ENCODE measurements at places on chromosomes 7 and 10. TPM values are rescaled to one million over a fixed set of nuclear protein-coding genes. Genes with fewer than 3 reads are reported as not detected.
A peak's percentile ranks its signal among the peaks of the same experiment; 100 is the strongest.

DNA sequence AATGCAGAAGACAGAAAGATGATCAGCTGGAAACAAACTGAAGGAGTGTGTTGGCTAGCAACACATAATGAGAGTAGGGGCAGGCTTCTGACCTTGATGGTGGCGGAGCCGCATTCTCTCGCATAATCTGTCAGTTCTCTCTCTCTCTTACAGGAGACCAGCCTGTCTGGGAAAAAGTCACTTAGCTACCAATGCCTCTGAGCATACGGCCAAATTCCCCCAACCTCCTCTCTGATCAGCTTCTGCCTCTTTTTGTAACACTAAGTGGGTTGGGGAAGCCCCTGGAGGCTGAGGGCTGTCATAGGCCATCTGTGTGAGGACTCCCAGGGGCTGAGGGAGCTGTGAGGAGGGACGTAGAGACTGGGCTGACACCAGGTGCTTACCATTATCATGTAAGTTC, 104.6 kb downstream of the HIPK2 start:
- no peak for DNase-seq

DNA sequence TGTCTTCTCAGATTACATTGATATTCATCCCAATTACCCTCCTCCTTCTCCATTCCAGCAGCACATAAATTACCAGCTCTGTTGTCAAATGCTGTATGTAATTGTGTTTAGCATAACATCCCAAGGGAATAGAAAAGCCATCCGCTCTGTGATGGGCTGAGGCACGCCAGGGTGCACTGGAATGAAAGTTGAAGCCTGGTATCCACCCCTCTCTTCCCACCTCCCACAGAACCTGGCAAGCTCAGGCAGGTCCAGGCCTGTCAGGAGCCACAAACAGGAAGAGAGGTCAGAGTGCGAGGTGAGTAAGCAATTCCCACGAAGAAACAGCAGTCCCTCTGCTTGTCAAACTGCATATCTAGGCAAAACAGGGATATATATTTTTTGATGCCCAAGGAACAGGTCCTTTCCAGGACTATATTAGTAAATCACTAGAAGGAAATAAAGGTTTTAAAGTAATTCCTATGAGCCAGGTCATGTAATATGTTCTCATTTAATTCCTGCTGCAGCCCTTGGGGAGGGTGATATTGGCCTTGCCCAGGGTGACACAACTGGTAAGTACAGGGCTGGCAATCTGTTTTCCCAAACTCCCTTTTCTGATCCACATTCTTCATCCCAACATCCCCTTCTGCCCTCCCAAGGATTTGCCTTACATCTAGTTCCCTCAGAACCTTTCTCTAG, 155.6 kb upstream of the GHITM start:
- no peak for DNase-seq

DNA sequence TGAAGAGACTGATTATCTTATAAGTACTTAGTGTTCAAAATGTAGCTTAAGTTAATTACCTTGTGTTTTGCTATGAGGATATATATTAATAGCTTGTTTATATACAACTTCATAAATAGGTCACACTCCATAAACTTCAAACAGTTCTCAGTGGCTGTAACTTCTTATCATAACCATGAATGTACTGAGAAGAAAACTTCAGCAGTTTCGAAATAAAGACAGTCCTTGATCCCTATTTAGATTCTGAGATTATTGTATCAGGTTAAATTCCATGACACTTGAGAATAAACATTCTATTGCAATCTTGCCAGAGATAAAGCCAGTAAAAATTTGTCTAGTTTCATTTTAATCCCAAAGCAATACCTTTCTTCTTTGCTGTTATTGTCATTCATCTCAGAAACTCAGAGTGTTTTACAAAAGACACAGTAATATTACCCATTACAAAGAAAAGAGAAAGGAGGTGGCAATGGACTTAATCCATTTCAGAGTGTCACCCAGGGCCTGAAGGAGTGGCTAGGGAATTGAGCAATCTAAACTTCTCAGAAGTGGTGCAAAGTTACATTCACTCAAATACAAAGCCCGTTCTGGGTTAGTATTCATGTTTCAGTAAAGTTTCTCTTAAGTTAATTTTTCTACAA, 403.6 kb downstream of the SEMA3D start:
- DNase-seq, result no peak

DNA sequence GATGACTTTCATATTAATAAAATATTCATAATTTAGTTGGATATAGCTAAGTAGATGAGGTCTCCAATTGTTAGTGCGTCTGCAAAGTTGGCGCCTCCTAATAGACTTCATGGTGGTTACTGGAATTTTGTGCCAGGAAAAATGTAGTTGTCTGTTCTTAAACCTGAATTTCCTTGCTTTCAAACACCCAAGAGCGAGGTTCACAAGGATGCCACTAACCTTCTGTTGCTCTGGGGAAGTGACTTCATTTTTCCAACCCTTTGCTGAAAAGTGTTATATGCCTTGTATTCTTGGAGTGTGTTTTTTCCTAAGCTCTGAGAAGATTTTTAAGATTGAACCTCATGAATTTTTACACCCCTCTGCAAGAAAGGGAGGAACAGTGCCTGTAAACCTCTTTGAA, 98.9 kb upstream of the GLCCI1 start:
- DNase-seq, result no peak

MAGI2 gene
- 0.79 TPM for total RNA-seq

DNA sequence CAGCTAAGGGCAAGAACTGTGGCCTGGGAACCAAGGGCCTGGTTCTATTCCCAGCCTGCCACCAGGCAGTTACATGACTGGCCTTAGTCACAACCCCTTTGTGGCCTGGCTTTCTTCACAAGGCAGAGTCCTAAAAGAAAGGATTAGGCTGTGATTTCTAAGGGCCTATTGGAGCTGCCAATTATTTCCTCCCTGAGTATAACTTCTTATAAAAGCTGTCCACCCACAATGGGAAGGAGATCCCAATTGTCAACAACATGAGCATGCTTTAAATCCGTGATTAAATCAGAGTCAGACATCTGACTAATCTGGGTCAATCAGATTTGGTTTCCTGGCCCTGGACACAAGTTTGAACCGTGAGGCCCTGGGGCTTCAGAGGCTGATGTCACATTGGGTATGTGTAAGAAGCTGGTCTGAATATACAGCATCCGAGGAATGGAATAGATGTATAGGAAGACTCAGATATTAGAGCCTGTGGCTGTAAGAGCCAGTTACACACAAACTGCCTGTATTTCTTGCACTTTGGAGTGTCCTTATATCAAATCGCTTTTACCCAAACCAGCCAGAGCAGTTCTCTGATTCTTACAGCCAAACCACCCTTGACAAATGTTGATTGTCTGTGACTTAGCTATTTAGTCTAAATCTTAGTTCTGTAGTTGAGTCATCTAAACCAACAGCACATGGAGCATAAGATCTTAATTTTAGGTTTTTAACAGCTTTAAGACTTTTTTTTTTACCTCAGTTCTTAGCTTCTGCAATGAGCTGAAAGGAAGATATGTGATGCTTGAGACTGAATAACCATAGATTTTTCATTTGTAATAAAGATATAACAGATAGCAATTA, 61.3 kb downstream of the ABCB4 start:
- no peak for DNase-seq

OR2F2 gene
- total RNA-seq, result not detected

- peak; percentile 87 for DNase-seq
Observed at GRCh38 chr7:100158229-100159098, at the start of gene TRAPPC14. TRAPPC14 (minus strand) TSS chr7:100158723; CDS start chr7:100158499, 224 bp downstream.

DNA sequence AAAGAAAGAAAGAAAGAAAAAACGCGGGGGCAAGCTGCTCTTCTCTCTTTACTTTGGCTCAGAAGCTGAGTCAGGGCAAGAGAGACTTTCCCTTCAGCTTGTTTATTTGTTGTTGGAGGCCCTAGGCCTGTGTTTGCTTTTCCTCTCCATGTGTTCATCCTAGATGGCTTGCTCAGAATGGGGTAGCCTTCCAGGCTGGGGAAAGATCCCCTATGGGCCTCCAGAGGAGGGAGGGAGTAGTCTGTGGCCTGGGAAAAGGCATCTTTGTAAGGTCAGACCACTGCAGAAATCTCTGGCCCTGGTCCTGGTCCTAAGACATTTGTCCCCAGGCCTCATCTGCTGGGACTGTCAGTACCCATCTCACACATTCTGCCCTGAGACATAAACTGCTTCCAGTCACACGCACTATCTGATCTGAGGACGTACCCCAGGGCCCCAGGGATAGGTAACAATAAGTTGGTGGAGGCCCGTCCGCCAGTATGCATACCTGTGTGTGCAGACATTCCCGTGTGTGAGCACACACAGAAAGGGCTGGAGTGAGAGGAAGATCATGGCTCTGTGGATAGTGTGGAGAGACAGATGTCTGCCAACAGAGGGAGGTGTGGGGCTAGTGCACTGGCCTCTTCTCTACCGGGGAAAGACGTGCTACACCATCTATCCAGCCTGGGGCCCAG, 4.9 kb upstream of the SCD start:
- DNase-seq, result no peak

DNA sequence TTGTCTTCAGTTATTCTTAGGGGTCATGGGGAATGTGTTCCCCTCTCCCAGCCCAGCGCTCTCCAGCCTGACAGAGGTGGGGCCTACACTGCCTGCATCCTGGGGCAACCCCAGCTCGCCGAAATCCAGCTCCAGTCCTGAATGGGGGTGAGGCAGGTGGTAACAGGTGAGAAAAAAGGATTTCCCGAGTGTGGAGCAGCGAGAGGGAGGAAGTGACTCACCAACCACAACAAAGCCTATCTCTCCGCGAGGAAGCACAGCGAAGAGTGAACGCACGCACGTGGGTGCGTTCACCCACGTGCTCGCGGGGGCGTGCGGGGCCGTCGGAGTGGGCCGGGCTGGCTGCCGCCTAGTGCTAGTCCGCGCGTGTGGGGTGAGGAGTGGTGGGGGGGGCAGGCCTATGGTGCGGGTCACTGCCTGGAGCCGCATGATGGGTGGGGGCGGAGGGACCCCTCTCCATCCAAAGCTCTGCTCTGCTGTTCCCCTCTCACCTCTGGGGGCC, 855 bp upstream of the PALD1 start:
- DNase-seq, result no peak

GRCh38 chr10:34596351-34596750, 218.7 kb downstream of the PARD3 start:
- no peak for DNase-seq

RBP4 gene
- 2,873 TPM for total RNA-seq

BUD31 gene
- 18.5 TPM for total RNA-seq

GRCh38 chr7:114175125-114175524, 239.5 kb upstream of the FOXP2 start:
- no peak for DNase-seq

DNA sequence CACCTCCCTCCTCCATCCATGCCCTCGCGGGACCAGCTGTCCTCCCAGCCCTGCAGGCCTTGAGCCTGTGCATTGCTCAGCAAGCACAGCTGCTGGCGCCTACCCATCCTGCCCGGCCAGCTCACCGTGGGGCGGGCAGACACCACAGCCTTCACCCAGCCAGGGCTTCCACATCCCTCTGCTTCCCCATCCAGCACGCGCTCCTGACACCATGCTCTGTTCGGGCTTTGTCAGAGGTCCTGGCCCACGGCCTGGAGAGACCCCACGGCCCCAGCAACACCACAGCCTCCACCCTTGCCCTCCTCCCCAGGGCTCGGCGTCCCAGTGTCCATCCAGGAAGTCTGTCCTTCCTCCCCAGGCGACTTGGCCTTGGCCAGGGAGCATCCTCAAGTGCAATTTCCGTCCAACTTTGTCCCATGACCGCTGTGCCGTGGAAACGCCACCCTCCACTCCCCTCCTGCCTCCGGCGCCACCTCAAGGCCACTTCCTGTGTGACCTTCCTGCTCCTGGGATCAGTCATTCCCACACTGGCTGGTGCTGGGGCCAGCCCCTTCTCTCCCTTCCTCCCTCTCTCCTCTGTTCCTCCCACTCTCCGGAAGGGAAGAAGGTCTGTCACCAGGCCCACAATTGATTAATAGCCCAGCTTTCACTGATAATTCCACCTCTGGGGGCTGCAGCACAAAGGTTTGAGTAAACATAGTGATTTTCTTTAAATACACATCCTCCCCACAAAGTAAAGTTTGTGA, 71.5 kb upstream of the SMNDC1 start:
- DNase-seq, result peak; percentile 51

GRCh38 chr7:141763797-141764196, at the start of gene TAS2R3:
TAS2R3 (plus strand) TSS chr7:141764097; CDS start chr7:141764159, 62 bp downstream.
- DNase-seq, result no peak

- no peak for DNase-seq
Observed at GRCh38 chr10:126599949-126600682, 70.4 kb downstream of the C10orf90 start.

DNA sequence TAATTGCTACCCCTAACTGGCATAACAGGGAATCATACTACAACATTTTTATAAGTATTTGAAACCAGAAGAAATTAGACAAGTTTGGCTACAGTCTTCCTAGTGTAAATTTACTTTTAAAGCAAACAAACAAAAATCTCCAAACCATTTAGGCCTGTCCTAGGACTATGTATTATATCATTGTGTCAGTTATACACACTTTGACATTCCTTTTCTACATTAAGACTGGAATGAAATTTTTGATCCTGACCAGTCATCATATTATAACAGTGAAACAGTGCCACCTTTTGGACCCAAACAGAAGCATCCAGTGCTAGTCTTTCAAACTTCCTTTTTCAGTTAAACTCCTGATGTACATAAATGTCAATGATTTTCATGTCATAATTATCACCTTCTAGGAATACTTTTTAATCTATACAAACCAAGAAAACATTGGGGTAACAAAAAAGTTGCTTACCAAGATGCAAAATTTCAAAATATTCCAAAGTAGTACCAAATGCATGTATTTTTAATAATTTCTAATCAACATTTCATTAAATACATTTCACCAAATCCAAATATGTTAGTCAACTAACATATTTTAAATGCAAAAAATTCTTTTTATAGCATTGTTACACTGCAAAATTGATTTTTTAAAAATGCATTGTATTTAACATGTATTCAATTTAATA, 75.7 kb downstream of the IMMP2L start:
- DNase-seq, result no peak

ATP6V0E2 gene
- 9.8 TPM for total RNA-seq

SEMA3D gene
- 1.1 TPM for total RNA-seq

SEC61G gene
- total RNA-seq, result 329 TPM

PAPSS2 gene
- 24.3 TPM for total RNA-seq

GPER1 gene
- 6.7 TPM for total RNA-seq

DNA sequence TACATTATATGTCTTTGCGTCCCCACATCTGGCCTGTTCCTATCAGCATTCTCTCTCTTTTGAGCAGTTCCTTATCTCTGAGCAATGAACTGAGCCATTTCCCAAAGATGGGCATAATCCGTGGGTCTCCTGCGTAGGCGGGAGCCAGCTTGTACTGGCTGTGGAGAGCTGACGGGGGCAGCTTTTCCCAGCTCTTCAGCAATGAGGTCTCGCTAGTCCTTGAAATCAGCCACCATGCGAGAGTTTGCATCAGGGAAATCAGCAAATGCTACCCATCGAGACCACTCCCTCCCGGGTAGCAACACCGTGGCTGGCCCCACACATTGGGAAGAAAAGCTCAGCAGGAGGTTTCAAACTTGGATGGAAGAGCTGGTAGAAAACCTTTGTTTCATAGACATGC, 51.9 kb upstream of the FAM180A start:
- no peak for DNase-seq

NPTX2 gene
- total RNA-seq, result 0.09 TPM

CTTNBP2 gene
- 1.6 TPM for total RNA-seq

- DNase-seq, result no peak
Observed at GRCh38 chr7:141866974-141867373, 25.7 kb upstream of the PRSS37 start.

GRCh38 chr7:100575206-100575631, 1.5 kb upstream of the SAP25 start:
- DNase-seq, result no peak
